ENCODE measurements at places on chromosomes 5 and 9.

GRCh38 chr9:2158766-2159430, 143.8 kb downstream of the SMARCA2 start:
- DNase-seq: no peak

GRCh38 chr5:57097526-57097925, 76.3 kb upstream of the GPBP1 start:
- DNase-seq: no peak

DNA sequence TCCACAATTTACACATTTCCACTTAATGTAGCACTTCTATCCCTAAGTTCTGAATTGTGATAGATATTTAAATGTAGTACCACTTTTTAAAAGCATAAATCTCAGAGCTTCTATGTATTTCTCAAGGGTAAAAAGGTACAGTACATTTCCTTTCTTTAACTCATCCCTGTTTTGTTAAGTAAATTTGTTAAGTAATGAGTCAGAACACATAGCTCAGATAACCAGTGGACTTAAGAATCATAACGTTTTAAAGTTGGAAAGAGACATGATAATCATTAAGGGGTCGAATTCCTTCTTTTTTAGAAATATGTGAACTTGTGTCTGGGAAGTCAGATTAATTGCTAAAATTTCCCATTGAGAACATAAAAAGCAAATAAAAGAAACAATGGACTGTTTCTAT, 810.2 kb upstream of the NUDT12 start:
- no peak for DNase-seq

- no peak for DNase-seq
Observed at GRCh38 chr5:123582550-123583285, 70.7 kb downstream of the CSNK1G3 start.

GRCh38 chr5:62698756-62699155, 120.1 kb downstream of the LRRC70 start:
- no peak for DNase-seq

- DNase-seq: no peak
Observed at GRCh38 chr5:167284222-167284890, 1007.1 kb upstream of the WWC1 start.

DNA sequence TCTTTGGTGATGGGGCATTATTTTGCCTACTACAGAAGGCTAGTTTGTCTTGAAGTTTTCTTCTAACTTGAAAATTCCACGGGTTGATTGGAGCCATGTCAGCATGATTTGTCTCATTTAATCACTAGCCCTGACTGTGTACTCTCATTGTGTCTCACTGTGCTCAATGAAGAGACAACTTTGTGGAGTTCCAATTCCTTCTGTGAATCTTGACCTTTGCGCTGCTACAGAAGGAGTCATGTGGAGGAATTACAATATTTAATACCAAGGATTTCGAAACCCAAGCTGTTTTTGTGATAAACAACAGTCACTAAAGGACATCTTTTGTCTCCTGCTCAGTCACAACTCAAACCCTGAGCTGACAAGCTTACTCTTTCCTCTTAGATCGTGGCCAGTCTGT, 98.6 kb upstream of the ACTBL2 start:
- DNase-seq: no peak
